ENCODE measurements at places on chromosomes 7 and 10. TPM values are rescaled to one million over a fixed set of nuclear protein-coding genes. Genes with fewer than 3 reads are reported as not detected.

SP4 gene
- 2.5 TPM for total RNA-seq

SLC35G1 gene
- total RNA-seq = 1.3 TPM

ASIC3 gene
- total RNA-seq = 1.6 TPM

ACBD7 gene
- total RNA-seq = 7.5 TPM

DNA sequence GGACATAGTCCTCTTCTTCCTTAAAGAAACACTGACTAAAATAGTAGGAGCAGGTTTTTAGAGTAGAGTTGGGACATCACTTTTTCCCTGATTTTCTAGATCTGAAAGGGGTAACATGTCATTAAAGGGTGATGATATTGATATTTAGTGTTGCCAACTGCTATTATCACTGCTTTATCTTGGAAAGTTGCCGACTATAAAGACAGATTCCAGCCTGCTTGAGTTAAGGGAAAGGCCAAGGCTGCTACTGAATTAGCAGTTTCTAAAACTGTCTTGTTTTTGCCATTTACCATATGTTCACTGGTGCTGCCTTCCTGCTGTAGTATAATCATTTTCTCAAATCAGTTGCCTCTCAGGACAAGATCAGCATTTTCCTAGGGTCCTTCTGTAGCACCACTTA lies 29.7 kb downstream of the AP3M1 start:
- no peak for DNase-seq

All from Caki2 (cell line).